NCI-H1930 (cell line): ENCODE measurements at places on chromosomes 2 and 18.

GRCh38 chr2:11155381-11156035 is at the start of gene SLC66A3:
Gene SLC66A3 (plus strand): TSS chr2:11155467. CDS start chr2:11155547, 80 bp downstream.
- peak; percentile 85 for DNase-seq

DNA sequence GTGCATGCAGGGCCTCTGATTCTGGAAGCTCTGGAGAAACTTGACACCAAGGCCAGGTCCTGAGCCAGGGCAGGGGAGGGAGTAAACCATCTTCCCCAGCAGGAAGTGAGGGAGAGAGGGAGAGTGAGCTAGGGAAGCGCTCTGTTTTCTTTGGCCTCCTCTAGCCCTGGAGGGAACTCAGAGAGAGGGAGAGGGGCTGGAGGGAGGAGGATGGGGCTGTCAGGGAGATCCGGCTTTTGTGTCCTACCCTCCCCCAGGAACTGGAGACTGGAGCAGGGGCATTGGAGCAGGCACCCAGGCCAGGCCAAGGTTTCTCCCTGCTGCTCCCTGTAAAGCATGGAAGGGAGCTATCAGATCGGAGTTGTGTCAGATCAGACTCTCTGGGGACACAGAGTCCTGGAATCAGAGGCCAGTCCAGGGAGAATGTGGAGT is 22.7 kb upstream of the PKDCC start:
- no peak for DNase-seq

DNA sequence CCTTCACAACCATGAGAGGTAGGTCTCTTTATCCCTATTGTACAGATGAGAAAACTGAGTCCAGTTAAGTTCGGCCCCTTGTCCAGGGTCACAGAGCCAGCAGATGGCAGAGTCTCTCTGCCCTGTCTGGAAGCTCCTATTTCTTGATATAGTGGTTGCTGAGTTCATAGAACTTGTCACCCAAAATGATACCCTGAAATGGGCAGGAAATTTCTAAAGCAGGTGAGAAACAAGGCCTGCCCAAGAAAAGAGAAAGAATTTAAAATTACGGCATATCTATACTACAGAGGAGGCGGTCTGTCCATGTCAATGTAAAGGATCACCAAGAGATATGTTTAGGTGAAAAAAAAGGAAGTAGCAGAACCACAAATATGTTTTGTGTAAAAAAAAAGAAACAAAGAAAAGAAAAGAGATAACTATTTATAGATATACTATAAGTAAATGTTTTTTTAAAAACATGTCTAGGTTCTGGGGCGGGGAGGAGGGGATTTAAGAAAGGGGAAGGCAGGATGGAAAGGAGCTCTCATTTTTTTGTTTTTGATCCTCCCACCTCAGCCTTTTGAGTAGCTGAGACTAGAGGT is 39.8 kb downstream of the MYO7B start:
- DNase-seq = no peak

- no peak for DNase-seq
Observed at GRCh38 chr2:151063271-151063670, 198.4 kb downstream of the RBM43 start.

DNA sequence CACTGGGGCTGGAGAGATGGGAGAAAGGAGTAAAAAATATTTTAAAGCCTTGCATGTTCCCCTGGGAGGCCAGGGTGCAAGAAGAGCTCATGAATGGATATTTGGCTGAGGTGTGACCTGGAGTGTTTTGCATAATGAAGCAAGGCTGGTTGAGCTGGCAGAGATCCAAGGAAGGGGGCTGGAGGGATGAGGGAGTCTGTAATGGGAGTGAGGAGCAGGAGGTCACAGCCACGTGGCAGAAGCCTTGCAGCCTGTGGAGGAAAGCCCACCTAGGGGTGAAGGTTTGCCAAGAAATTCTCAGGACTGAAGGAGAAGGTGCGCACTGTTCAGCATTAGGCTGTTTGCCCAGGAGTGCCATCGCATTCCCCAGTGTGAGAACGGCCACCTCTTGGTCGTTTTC is 40.3 kb upstream of the ATP8B1 start:
- DNase-seq = no peak

DNA sequence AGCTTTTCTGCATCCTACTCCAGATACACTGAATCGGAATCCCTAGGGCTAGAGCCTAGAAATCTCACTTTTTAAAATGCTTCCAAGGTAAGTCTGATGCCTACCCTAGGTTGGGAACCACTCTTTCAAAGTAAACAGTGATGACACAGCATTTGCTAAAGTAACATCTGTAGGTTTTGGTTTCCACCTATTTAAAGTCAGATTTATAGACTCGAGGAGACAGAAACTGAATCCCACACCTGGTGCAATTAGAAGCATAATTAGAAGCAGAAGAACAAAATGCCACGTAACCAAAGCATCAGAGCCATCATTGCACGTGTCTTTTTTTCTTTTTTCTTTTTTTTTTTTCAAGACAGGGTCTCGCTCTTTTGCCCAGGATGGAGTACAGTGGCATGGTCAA is 40.9 kb downstream of the PDK1 start:
- DNase-seq = no peak

- no peak for DNase-seq
Observed at GRCh38 chr18:70036771-70037347, 89.2 kb upstream of the CD226 start.

- DNase-seq = no peak
Observed at GRCh38 chr2:188997263-188997662, 23.1 kb downstream of the COL3A1 start.

DNA sequence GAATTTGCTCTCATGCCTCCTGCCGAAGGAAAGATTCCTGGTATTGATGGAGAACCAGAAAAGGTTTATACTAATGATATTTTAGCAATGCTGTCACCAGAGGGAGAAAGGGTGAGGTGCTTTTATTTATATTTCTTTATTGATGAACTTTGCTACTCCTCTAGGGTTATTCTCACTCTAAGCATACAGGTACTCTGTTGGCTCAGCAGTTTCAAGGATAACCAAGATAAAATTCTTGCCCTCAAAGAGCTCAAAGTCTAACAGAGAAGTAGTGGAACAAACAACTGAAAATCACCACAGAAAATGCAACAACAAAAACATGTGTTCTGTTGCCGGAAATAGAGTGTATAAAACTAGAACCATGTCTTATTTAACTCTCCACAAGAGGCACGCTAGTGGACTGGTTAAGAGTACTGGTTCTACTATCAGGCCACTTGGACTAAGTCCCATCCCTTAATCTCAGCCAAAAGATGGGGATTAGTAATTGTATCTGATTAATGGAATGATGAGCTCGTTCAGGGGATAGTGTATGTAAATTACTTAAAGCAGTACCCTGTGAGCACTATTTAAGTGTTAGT is 103.6 kb downstream of the DNAH6 start:
- no peak for DNase-seq

DNA sequence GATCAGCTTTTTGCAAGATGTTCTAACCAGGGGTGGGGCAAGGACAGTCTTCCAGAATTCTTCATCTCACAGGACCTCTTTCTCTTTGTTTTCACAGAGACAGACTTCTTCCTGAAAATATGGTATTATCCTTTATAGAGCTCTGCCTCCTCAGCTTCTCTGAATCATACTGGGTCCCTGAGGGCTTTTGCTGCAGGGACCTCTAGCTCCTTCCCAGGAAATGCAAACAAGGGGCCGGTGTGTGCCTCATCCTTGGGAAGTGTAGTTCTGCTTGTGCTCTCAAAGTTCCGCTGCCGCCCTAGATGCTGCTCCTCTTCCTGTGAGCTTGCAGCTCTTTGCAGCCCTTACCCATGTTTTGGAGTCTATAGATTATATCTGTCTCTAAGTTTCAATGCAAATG is 99.5 kb upstream of the NPAS2 start:
- DNase-seq = no peak

DNA sequence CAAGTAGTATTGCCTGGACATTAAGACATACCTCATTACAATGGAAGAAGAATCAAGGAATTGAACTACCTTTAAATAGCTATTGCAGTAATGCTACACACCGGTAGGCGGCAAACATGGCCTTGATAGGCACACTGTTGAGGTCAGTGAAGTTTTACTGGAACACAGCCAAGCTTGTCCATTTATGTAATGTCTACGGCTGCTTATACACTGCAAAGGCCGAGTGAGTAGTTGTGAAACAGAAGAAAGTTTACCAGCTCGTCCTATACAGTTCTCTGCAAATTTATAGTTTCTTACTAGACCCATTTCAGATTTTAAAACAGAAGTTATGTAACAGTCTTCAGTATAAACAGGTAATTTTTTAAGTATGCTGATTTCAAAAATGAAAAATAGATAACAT is 38.8 kb downstream of the PPP4R1 start:
- no peak for DNase-seq

- no peak for DNase-seq
Observed at GRCh38 chr18:57134618-57135135, 12.2 kb upstream of the BOD1L2 start.

GRCh38 chr18:7635948-7636347 is 68.8 kb downstream of the PTPRM start:
- DNase-seq = no peak

DNA sequence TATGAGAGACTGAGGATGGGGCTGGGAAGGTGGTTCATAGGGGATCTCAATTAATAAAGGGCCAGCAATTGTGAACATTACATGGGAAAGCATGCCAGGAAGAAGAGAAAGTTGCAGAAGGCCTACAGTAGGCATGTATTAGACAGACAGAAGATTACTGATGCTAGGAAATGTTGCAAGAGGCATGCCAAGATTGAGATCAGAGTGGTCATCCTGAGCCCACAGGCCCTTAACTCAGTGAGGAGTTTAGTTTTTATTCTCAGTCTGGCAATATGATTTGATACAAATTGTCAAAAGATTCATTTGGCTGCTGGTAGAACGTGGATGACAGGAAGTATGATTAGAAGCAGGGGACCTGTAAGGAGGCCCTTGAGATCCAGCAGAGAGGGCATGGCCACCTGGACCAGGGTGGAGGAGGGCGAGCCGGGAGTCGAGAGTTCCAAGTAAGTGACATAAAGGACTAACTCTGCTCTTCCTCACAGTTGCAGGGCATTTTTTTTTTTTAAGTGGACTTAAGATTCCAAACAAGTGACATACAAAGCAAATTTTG is 54.9 kb downstream of the EPHA4 start:
- DNase-seq = no peak

GRCh38 chr18:50836521-50836957 is 16.7 kb upstream of the MRO start:
- no peak for DNase-seq

GRCh38 chr2:33287507-33288005 is 188.9 kb upstream of the RASGRP3 start:
- DNase-seq = no peak

DNA sequence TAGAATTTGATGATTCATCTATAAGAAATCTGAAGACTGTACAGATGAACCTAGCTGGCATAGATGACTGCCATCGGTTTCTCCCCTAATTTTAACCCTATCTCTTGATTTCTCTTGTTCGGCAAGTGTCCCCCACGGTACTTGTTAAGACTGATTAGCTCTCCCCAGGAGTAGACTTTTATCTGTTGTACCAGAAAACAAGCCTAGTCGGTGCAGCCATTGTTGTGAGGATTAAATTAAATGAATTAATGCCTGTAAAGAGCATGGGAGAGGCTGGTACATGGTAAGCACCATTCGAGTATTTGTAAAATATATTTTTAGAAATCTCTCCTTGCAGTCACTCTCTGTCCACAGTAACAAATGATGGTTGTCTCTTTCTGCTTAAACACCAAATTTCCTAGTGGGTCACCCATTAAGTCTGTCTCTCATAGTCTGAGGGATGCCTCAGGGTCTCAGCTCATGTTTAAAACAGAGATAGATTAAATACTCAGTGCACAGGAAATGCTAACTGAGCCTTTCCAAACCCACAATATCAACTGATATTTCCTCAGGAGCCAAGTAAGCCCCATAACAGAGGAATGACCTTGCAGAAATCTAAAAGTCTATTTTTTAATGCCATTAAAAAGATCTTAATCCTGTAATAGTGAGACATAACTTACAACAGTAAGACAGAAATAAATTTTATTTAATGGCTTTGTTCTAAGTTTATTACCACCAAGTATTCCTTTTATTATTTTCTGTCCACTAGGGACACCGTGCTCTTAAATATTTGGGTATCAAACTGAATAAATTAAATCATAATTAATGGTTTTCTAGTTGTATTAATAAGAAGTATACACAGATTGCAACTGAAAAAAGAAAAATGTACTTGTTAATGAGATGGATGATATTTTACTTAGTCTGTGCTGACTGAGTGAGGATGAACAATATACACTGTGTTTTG is 2.9 kb upstream of the B4GALT6 start:
- no peak for DNase-seq

- no peak for DNase-seq
Observed at GRCh38 chr18:55509631-55510324, 78.2 kb downstream of the TCF4 start.

GRCh38 chr2:21117688-21118087 is 6.1 kb upstream of the TDRD15 start:
- DNase-seq = no peak

DNA sequence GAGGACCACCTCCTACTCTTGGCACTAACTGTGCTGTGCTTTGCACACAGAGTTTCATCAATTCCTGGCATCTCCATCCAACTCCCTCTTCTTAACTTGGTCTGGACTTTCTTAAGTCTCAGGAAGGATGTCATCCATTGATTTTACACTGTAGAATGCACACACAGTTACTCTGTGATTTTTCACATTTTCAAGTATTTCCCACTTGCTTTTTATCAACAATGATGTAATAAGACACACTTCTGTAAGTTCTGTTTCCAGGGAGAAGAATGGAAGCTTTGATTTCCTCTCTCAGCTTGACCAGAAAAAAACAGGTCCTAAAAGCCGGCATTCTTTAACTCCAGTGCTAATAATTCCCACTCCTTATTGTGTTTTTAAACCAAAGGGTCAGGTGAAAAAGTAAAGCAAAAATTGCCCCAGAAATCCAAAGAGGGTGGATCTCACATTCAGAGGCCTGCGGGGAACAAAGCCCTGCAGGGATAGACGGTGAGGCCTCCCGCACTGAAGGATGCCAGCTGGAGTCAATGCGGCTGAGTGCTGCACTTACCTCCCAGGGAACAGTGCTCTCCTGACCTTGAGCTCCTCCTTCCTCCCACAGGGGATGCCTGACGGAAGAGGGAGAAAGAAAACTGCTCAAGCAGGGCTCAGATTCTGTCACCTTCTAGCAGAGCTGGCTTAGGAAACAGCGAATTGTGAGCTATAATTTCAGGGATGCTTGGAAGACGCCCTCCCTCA is 83.1 kb downstream of the PDCL3 start:
- no peak for DNase-seq

DNA sequence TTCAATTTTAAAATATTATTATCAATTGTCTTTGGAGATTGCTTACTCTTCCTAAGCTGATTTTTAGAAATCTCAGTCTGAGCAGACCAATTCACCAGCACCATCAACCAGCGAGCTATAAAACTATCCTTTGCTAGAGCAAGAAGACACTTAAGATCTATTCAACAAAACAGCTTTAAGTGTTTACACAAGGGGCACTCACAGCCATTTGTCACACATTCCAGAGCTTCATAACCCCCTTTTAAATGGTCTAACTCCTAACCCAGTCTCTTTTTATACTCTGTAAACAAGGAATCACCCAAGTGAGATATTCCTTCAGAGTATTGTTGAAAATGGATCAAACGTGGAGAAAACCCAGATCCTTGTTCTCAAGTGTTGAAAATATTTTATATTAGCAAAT is 1294.1 kb upstream of the CHAC2 start:
- DNase-seq = no peak
